Stimulated activated CD4-positive, alpha-beta T cell treated with anti-CD3 and anti-CD28 coated beads, Interleukin-15, amount 100 ng/mL, for 1 hour (primary cell): ENCODE measurements at places on chromosomes 2 and 18.

- DNase-seq, result no peak
Observed at GRCh38 chr2:234867882-234868285, 83.9 kb upstream of the SH3BP4 start.

DNA sequence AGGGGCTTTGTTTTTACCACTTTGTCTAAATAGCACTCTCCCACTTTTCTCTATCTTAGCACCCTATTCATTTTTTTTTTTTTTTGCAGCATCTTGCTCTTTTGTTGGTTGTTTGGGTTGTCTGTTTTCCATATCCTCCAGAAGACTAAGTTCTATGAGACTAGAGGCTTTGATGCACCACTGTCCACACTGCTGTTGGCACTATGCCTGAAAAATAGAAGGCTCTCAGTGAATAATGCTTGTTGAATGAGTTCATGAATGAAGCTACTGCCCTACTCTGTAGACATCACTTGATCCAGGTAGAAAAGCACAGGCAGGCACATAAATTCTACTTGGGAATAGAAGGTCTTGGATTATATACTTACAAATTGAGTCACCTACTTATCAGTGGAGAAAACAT is 7.3 kb downstream of the IL1A start:
- no peak for DNase-seq

GRCh38 chr2:234536178-234536965 is 39.5 kb upstream of the ARL4C start:
- no peak for DNase-seq

DNA sequence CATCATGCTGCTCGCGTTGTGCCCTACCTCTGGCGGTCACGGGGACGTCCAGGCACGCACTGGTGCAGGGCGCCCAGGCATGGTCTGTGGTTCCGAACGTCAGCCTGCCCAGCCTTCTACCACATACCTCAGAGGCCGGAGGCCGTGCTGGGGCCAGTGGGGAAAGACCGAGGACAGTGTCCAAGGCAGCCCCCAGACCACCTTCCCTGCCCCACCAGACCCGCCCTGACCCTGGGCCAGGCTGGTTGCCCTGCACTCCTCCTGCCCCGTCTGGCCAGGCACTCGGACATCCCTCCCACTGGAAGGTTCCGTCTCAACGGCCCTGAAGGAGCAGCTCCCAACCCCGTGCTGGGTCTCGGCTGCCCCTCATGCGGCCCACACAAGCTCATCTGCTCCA is 32.8 kb downstream of the SLC66A2 start:
- no peak for DNase-seq

DNA sequence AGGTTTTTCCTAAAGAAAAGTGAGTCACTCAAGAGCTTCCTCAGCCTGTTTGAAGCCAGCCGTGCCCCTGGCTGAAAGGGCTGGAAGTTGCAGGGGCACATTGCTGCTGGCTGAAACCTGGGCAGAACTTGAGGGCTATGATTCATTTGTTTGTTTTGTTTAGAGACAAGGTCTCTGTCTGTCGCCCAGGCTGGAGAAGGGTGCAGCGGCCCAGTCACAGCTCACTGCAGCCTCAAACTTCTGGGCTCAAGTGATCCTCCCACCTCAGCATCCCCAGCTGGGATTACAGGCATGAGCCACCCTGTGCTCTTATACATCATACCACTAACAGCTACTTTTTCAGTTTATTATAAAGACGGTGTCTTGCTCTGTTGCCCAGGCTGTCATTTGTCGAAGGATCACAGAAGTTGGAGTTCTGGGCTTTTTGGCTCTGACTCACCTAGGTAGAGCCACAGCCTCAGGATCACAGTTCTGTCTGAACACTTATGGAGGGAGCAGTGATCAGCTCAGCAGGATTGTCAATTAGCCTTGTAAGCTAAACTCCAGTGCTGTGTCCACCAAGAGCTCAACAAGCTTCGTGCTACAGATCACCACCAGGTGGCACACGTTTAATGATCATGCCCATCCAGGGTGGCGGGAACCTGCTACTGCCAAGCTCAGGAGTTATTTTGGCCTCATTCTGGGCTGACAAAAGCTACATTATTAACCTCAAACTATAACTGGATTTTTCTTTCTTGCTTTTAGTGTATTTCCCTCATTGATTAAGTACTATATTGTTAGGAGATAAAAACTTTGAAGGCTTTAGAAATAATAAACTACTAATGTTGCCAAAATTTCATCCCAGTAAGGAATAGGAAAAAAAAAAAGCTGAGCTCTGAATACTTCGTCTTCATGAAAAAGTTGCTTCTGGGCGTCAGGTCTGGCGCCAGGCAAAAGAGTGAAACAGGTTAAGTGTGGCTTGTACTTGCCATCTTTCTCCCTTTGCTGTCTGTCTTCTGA is 57.9 kb downstream of the ARHGEF33 start:
- peak; percentile 22 for DNase-seq

GRCh38 chr2:209648714-209649113 is 122.9 kb upstream of the UNC80 start:
- no peak for DNase-seq

DNA sequence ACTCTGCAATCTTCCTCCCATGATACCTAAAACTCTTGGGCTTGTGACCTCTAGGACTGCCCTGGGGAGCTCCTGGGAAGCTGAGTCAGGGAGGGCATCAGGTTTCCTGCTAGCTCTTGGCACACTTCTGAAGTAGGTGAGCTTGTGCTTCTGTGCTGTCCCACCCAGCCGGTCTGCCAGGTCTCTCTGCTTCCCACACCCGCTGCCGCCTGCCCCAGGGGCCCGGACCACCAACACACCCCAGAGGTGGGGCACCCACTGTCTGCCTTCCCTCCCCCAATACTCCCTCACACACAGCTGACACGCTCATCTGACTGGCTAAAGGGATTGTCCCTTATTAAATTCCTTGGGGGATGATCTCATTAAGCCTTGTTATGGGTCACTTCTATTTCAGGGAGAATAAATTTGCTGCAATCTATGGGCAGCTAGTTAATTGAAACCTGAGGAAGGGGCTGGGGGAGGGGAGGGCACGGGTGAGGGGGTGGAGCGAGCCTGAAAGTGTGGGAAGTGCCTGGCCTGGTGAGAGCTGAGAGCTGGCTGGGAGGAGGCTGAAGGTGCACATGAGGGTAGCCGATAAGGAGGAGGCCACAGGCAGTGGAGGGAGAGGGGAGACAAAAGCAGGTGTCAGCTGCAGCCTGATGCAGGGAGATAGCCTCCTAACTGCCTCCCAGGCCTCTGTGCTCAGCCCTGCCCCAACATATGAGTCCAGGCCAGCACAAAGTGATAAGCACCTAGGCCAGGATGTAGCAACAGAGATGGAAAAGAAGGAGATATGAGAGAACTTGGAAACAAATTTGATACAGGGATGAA is 48.8 kb downstream of the HAUS1 start:
- DNase-seq, result no peak

- no peak for DNase-seq
Observed at GRCh38 chr2:26740890-26741302, 23.2 kb upstream of the SLC35F6 start.

GRCh38 chr2:178676046-178676445 is 131.2 kb downstream of the TTN start:
- DNase-seq, result no peak

DNA sequence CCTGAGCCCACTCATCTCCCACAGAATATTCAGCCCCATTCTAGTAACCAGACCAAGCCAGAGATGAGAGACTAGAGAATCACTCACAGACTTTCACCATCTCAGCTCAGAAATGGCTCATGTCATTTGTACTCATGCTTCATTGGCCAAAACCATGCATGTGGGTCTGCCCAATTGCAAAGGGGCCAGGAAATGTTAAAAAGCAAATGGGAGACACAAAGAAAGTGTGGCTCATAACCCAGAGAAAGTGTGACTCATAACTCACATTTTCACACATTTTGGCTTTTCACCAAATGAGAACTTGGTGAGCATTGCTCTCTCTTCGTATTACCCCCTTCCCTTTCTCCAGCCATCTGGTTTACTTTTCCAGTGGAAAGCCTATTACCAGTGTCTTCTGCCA is 66.2 kb downstream of the MDH1 start:
- no peak for DNase-seq

DNA sequence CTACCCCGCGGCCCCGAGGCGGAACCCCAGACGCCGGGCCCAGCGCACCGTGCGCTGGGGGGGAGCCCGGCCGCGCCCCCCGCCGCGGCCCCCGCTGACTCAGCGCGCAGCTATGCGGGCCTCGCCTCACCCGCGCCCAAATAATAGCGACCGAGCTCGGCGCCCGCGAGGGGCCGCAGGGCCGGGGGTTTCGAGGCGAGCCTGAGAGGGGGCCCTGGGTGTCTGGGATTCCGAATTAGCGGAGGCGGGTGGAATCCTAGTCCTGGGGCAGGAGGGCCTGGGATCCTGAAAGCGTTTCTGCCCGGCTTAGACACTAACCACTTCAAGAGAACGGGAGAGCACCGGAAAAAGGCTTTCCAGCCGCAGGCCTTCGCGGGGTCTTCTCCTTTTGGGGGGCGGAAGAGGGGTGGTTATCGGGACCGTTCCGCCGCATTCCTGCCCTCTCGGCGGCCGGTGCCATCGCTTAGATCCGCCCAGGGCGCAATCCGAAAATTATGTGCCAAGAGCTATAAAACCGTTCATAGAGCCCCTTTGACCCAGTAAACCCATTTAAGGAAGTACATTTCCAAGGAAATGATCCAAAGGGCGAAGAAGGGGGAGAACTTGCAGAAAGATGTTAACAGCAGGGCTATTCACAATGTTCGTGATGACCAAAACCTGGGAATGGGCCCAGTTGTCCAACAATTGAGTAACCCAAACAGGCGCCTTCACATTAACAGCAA is 681 bp upstream of the ROCK2 start:
- DNase-seq, result peak; percentile 2

DNA sequence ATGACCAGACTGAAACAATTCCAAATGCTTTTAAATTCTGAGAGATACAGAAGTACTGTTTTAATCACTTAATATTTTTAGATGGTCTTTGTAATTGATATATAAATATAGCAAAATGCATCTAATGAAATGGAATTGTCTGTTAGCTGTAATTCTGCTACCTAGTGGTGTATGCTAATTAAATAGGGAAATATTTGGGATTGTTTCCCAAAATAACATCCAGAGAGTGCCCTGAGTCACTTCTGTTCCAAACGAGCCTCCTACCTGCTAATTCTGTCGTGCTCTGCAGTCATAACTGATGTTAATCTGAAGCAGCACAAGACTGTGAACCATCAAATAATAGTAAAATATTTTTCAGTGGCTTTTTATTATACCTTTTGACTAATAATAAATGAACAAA is 71.4 kb upstream of the NOSTRIN start:
- DNase-seq, result no peak

DNA sequence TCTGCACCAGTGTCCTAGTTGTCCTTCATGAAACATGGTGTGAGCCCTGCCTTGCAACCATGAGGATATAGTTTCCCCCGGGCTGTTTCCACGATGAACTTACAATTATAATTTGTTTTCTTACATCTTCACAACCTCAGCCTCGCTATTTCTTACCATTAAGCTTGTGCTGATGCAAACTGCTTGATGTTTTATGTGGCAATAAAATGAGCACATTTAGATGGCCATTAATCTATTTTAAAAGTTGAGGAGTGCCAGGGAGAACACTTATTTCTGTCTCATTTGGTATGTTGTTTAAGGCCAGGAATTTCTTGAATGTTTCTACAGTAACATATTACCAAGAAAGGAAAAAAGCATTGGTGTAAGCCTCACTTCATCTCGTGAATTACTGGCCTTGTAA is 214.5 kb upstream of the SLC8A1 start:
- DNase-seq, result no peak

DNA sequence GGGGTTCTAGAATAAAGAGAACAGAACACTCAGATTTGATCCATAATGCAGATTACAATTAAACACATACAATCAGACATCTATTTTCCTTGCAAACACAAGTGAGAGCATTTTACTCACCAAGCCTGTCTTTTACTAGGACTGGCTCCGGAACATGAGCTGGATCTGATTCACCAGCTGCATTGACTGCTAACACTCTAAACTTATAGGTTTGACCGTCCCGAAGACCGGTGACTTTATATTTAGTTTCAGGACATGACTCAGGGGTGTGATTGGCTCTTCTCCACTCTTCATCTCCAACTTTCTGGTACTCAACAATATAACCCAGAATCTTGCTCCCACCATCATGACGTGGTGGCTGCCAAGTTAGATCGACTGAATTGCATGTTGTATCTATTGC is 112.4 kb downstream of the PLEKHA3 start:
- no peak for DNase-seq

GRCh38 chr2:219299372-219299760 is 9.8 kb downstream of the PTPRN start:
- DNase-seq, result no peak

DNA sequence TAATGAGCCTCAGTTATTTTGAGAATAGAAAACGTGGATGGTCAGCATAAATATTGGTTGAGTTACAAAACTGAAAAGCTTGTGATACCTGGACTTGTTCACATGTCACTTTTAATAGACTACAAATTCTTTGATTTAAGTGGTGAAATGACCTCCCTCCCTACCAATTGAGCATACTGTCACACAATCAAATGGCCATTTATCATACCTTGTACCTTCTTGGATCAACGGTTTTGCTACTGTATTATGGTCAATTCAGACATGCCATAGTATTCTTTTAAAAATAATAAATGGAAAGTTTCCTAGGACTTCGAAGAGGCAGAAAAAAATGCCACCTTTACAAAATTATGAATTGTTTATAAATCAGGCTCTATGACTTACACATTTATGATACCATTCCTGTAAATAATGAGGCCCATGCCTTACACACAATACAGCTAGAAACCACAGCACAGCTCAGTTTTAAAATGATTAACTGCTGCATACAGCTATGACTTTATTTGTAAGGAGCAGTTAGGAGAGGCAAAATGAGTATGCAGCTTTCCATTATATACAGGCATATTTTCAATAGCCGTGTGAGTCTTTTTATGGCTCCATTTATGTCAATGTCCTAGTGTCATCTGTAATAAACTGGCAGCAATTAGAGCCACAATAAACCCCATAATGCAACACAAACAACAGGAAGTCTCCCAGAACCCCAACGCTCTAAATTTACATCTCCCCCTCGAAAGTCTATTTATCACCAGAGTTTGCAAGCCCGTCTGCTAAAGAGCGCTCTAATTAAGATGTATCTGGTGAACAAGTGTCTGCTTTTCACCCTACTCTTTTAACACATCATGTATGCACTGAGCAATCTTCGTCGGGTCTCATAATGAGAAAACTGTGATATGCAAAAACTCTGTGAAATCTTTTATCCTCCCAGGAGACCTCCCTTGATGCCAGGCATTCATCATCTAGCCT is 176.1 kb downstream of the ZNF521 start:
- DNase-seq, result no peak

- DNase-seq, result no peak
Observed at GRCh38 chr2:122390406-122390805, 635.0 kb downstream of the TSN start.
